Lung (tissue), 17 donors: ENCODE measurements at places on chromosomes 13 and 19.

DNA sequence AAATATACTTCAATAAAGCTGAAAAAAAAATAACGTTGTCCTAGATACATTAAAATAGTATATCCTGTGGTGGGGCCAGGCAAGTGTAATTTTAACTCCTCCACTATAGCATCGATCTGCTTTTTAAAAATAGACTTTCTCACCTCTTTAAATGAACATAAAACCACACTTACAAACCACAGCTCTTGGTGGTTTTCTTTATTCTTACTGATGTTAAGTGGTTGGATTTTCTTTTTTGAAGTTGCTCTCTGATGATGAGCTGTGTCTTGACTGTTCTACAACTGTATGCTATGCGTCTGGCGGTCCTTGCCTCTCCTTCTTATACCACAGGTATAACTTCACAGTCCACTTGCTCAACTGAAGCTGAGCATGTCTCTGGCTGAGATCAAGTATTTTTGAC is 721.5 kb upstream of the KLHL1 start:
- DNase-seq: no peak

DNA sequence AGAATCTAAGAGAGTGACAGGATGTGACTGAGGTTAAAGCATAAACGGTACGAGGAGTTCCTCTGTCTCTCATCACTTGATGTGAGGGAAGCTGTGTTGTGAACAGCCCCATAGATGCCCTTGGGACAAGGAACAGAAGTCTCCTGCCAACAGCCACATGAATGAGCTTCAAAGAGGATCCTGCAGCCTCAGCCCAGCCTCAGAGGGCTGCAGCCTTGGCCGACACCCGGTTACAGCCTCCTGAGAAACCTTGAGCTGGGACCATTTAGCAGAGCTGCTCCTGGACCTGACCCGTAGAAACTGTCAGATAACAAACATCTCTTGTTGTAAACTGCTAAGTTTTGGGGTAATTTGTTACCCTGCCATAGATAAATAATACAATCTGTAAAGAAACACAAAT is 54.2 kb downstream of the CCNE1 start:
- DNase-seq: no peak

DNA sequence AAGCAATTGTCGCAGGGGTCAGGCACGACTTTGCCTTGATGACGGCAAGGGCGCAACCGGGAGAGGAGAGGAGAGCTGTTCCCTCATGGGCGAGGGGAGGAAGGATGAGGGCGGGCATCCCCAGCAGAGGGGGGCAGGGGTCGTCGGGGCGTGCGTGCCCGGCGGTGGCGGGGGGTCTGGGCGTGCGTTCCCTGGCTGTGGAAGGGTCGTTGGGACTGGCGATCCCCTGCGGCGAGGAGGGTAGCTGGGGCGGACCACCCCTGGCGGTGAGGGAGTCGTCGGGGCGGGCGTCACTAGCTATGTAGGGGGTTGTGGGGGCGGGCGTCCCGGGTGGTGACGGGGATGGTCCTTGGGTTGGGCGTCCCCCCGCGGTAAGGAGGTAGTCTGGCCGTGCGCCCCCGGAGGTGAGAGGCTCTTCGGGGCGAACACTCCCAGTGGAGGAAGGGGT is 1.7 kb downstream of the COMP start:
- no peak for DNase-seq

- DNase-seq: no peak
Measured at GRCh38 chr19:10966809-10967208, 6.0 kb downstream of the SMARCA4 start.

GRCh38 chr19:408441-408901 is 476 bp downstream of the C2CD4C start:
- peak; percentile 13 for DNase-seq
